ENCODE measurements at places on chromosomes 5 and 9.
A peak's percentile ranks its signal among the peaks of the same experiment; 100 is the strongest.

GRCh38 chr5:128154943-128155342, 71.4 kb downstream of the SLC12A2 start:
- no peak for DNase-seq

- DNase-seq, result peak; percentile 87
These were observed 18.1 kb downstream of the KYAT1 start for GRCh38 chr9:128863647-128864046.

DNA sequence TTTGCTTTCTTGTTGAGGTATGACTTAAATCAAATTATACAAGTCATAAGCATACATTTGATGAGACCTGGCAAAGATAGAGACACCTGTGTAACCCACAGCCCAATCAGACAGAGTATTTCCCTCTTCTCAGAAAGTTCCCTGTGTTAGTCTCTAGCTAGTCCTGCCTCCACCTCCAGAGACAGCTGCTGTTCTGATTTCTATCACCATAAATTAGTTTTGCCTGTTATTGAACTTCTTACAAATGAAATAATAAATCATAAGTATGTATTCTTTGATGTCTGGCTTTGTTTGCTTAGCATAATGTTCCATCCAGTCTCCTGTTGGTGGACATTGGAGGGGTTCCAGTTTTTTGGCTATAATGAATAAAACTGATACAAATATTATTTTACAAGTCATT, 194.5 kb downstream of the ICE1 start:
- DNase-seq, result no peak

- DNase-seq, result no peak
These were observed 10.4 kb downstream of the ANGPTL2 start for GRCh38 chr9:127112056-127112455.

DNA sequence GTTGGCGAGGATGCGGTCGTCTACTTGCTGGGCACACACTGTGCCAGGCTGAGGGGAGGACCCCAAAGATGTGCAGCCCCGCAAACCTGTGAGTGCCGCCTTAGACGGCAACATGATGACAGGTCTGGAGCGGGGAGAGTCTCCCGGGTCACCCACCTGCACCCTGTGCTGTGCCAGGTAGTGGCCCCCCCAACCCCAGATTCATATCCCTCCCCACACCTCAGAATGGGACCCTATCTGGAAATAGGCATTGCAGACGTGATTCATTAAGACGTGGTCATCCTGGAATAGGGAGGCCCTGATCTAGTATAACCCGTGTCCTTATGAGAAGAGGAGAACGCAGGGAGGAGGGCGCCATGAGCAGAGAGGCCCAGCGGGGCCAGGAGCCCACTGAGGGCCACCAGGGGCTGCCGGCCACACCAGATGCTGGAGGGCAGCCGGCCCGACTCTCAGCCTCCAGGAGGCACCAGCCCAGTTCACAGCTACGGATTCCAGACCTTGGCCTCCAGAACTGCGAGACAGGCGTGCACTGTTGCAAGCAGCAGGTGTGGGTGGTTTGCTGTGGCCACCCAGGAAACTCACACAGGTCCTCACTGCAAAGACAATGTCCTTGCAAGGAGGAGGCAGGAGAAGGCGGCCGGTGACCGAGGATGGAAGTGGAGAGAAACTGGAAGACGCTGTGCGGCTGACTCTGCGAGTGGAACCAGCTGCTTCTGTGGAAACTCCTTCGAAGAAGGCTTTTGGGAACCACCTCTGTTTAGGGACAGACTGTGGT, 131.9 kb upstream of the LPCAT1 start:
- no peak for DNase-seq

DNA sequence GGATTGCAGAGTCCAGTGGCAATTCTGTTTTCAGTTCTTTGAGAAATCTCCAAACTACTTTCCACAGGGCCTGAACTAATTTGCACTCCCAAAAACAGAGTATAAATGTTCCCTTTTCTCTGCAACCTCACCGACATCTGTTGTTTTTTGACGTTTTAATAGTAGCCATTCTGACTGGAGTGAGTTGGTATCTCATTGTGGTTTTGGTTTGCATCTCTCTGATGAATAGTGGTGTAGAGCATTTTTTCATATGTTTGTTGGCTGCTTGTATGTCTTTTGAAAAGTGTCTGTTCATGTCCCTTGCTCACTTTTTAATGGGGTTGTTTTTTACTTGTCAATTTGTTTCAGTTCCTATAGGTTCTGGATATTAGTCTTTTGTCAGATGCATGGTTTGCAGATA, 72.6 kb downstream of the PALM2AKAP2 start:
- DNase-seq, result no peak

DNA sequence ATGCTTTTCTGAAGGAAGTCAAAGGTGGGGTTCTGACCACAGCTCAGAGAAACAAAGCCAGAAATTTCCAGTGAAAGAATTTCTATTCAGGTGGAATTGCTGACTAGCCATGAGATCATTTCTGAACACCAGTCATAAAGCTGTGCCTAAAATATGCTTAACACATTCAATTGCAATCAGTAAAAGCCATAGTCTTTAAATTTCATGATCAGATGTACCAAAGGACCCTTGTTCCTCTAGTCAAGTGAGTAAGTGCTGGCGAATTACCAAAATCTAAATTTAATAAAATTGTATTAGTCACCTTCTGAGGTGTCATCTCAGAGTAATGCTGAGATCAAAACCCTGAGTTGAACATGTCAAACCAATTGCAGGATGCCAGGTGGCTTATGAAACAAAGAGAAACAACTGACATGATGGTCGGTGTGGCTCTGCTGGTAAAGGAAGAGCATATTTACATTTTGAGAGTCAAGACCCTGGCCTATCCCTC, 334.2 kb upstream of the CCNH start:
- no peak for DNase-seq

DNA sequence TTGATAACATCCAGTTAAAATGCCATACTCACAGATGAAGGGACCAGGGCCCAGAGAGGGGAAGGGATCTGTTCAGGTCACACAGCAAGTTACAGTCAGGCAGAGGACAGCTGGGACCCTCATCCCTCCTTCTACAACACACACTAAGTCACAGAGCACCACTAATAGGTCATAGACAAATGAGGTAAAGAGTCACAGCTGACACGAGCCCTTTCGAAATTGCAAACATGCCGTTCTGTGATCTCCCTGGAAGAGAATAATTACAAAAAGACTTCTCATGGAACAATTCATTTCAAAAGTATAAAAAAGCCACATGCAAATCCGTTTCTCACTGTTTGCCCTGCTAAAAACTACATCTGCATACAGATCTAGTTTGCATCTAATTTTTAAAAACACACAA, 15.5 kb downstream of the IGFBPL1 start:
- no peak for DNase-seq

- DNase-seq, result peak; percentile 30
These were observed 720 bp downstream of the NADK2 start for GRCh38 chr5:36240779-36241630.

GRCh38 chr9:89985068-89985467, 380.3 kb downstream of the GADD45G start:
- DNase-seq, result no peak

GRCh38 chr5:89105836-89106235, 222.9 kb upstream of the MEF2C start:
- DNase-seq, result no peak

DNA sequence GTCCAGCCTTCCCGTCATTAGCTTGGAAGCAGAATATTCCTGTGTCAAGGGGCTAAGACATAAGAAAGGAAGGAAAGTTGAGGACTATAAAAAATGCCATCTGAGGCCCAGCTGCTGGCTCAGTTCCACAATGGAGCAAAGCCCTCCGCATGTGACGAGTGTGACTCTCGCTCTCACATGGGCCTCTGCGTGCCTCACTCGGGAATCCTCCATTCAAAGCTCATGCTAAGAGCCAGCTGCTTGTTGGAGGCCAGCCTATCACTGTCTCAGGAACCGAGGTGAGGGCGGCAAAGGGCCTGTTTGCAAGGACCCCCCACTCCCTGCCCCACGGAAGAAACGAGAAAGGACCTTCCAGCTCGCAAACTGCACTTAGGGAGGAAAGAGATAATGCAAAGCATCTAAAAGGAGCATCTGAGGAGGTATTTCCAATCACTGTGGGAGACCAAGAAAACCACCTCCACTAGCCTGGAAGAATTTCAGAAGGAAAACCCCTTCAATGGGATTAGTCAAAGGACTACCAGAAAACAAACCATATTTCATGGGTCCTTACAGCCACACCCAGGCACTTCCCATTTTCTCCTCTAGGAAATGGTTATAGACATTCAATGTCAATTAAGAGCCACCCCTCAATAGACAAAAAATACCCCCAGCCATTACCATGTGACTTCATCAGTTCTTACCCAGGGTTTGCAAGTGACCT, 95.3 kb downstream of the PRRT1B start:
- DNase-seq, result no peak

DNA sequence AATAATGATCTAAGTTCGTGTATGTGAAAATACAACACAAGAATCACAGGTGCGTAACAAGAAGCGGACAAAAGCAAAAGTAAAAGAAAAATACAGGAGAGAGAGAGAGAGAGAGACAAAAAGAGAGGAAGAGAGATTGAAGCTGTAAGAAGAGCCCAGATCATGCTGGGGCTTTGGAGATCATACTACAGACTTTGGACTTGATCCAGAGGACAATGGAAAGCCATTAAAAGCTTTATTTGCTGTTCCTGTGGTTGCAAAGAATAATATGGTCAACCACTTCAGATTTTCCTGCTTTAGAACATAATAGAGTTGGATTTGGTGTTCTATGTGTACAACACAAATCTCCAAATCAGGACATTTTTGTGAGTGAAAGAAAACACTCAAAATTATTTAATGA, 561.4 kb downstream of the CAAP1 start:
- DNase-seq, result no peak

GRCh38 chr5:137995749-137996128, 37.1 kb downstream of the FAM13B start:
- DNase-seq, result no peak

GRCh38 chr9:18111146-18111545, 362.8 kb upstream of the ADAMTSL1 start:
- DNase-seq, result no peak

- DNase-seq, result no peak
These were observed 482.1 kb upstream of the ZNF608 start for GRCh38 chr5:125228363-125229070.

DNA sequence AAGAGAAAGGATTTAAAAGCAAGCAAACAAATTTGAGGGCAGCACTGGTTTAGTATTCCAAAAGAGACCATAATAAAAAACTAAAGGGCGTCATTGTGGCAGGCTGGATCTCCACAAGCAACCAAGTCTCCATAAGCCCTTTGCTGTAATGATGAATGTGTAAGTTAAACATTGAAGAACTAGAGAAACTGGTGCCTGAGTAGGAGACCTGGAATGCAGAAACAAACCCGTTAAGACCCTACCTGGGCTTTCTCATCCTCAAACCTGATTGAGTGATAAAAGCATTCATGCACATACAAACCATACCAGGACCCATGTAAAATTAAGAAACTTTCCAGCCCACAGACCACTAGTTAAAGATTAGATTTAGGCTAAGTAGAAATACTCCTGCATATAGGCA, 1.9 kb upstream of the SCGB3A2 start:
- DNase-seq, result no peak

GRCh38 chr9:89409466-89409865, 88.4 kb downstream of the SEMA4D start:
- no peak for DNase-seq

- DNase-seq, result no peak
These were observed 70.3 kb downstream of the FYB1 start for GRCh38 chr5:39148983-39149534.

DNA sequence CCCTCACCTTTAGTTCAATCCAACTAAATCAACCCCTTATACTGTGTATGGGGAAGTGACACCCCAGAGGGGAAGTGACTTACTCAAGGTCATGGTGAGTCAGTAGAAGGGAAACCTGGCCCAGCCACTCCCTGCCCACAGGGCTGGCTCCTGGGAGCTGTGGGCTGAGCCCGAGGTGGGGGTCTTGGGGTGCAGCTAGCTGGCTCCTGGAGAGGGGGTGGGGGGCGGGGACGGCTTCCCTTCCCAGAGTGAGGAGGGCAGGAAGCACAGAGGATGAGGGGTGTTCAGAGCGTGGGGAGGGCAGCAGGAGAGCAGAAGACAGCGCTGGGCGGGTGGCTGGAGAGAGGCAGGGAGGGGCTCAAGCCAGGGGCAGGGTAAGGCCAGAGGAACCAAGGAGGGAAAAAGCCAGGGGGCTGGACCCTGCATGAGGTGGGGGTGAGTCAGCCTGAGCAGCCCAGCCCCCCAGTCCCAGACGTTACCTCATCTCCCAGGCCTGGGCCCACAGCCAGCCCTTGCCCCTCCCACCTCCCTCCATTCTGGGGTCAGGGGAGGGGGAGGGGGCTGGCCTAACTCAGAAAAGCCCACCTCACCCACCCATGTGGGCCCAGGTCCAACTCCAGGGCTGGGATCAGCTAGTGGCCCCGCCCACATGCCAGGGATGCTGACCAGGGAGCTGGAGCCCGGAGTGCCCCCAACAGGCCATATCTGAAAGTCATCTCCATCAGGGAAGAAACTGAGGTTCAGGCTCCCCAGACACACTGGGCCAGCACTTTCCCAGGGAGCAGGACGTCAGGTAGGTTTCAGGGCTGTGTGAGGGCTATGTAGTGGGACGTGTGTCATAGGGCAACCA, 2.8 kb downstream of the PDLIM7 start:
- DNase-seq, result no peak

DNA sequence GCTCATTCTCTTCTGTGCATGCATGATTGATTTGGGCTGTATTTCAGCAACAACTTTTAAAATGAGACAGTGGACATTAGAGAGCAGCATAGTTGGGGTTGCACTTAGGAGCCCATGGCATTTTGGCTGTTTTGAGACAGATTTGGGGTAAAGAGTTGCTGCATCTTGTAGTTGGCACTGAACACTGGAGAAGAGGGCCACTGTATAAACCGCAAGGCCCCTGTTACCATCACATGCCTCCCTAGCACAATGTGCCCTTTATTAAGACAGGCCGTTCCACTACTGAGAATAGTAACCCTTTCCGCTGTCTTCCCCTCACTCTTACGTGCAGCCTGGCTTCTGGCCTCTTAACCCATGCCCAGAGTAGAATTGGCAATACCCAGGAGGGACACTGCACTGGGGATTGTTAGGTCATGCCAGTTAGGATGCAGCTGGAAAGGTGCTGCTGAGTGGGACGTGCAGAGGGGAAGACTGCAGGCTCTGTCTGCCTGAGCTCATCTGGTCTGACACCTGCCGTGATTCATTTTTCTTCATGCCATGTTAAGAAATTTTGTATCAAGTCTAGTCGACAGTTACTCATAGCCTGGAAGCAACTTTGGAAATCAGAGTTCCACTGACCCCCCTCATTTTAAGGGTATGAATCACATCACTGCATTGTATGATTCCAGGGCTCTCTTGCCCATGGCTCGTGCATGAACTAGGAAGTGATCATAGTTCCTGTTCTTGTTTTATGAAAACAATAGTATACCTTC, 146.9 kb upstream of the DMRT1 start:
- DNase-seq, result no peak

GRCh38 chr5:67453111-67453905, 256.7 kb upstream of the CD180 start:
- DNase-seq, result no peak

GRCh38 chr9:15158064-15158463, 149.0 kb downstream of the TTC39B start:
- no peak for DNase-seq

DNA sequence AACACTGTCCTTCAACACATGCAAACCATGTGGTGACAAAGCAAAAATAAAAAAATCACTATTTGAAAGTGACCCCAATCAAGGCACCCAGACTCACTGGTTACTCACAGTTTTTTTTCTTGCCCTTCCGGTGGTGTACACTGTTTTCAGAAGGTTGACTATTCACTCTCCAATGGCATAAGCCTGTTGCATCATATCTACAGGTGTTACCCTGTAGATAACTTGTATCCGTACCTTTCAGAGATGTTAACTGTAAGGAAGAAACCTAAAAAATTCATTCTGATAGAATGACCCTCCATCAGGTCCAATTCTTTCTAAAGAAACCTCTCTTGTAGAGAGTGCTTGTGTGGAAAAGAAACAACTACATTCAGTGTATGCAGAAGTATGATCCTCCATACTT, 193.6 kb upstream of the RASA1 start:
- no peak for DNase-seq

Measured in activated naive CD4-positive, alpha-beta T cell (primary cell).